ENCODE measurements at places on chromosomes 12 and 14.

DNA sequence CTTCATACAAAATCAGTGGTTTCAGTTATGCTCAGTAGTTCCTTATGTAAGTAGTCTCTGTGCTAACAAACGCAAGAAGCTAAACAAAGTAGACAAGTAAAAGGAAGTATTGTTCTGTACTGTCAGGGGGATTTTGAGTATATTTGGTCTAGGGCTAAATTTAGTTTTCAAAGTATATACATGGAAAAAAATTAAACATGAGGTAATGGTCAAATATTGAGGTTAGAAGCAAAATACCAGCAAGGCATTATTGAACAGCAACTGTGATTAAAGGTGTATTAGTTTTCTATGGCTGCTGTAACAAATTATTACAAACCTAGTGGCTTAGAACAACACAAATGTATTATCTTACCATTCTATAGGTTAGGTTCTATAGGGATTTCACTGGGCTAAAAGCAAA is 18.8 kb downstream of the GNG2 start:
- no peak for DNase-seq

- DNase-seq = peak; percentile 61
These were observed 164.6 kb downstream of the GCH1 start for GRCh38 chr14:54738009-54738408.

DNA sequence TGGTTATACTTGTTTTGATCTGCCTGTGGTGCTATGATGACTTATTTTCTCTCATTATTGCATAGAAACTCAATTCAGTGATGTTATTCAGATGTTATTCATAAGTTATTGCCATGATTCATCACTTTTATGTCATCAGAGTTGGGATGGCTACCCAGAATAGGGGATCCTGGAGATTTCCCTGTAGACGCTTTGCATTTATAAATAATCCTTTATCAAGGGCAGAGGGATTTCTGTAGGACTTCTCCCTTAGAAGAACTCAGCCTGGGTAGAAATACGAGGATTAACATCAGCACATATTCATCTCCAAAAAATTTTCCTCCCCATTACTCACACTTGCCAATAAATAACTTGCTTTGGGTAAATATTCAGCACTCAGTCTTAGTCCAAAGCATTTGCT is 4.9 kb downstream of the GPRC5A start:
- no peak for DNase-seq

GRCh38 chr14:100979780-100980179 is 76.3 kb upstream of the RTL1 start:
- peak; percentile 12 for DNase-seq

GRCh38 chr14:25007832-25008231 is 42.1 kb downstream of the STXBP6 start:
- no peak for DNase-seq

- DNase-seq = no peak
These were observed 961.8 kb downstream of the FLRT2 start for GRCh38 chr14:86491743-86492142.

GRCh38 chr12:101002696-101003419 is 207.2 kb downstream of the SLC5A8 start:
- no peak for DNase-seq

GRCh38 chr14:78605897-78606500 is 435.8 kb downstream of the NRXN3 start:
- DNase-seq = peak; percentile 67

DNA sequence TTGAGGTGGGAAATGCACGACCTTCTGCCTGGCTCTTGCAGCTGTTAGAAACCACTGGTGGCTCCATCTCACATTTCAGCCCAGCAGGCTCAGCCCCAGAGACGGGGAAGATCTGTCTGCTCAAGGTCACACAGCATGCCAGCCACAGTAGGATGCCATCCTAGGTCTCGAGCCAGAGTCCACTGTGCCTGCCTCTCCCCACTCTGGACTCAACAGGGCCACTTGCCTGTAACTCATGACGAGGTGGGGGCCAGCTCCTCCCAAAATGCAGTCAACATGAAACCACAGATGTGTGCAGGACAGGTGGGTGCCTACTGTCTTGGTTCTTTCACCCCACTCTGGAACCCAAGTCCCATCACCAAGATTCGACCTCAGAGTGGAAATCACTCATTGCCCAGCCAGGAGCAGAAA is 23.2 kb downstream of the BCL11B start:
- no peak for DNase-seq

- DNase-seq = no peak
These were observed 63.7 kb upstream of the DNM1L start for GRCh38 chr12:32615441-32615840.

- DNase-seq = no peak
These were observed 35.2 kb downstream of the PPM1H start for GRCh38 chr12:62899568-62900390.

- DNase-seq = no peak
These were observed 83.5 kb downstream of the C12orf75 start for GRCh38 chr12:105413911-105414487.

- no peak for DNase-seq
These were observed 129.4 kb upstream of the CLEC14A start for GRCh38 chr14:38385343-38385742.

DNA sequence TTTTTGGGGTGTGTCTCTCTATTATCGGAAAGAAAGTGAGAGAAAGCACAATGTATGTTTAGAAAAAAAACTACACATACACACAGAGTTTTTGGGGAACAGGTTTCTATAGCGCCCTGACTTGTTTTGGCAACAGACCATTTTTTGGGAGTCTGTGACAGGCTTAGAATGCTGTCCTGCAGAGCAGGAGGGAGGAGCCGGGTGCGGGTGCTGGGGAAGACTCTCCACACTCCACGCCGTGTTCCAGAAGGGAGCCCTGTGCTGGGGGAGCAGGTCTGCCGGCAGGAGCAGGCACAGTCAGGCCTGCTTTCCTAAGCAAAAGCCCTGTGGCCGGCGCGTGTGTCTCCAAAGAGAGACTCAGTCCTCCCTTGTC is 26.5 kb downstream of the CD9 start:
- DNase-seq = no peak

GRCh38 chr12:57845478-57846284 is 848 bp downstream of the CTDSP2 start:
- peak; percentile 71 for DNase-seq

- no peak for DNase-seq
These were observed 3.6 kb upstream of the TGM1 start for GRCh38 chr14:24266344-24267244.

DNA sequence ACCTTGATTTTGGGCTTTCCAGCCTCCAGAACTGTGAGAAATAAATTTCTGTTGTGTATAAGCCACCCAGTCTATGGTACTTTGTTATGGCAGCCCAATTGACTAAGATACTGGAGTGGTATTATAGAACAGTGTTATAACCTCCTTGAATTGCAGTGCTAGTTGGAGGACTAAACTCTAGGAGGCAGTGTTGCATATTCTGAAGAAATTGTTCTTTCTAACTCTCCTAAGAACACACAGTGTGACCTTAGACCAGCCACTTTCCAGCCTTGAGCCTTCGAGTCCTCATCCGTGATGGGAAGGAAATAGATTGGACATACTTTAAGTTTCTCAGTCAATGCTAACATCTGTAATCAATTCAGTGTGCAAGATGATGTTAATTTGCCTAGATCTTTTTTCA is 22.4 kb upstream of the LRRC10 start:
- DNase-seq = no peak
